ENCODE measurements at places on chromosomes 2 and 18.

- no peak for DNase-seq
Measured at GRCh38 chr2:174693344-174693743, 70.9 kb downstream of the CHRNA1 start.

DNA sequence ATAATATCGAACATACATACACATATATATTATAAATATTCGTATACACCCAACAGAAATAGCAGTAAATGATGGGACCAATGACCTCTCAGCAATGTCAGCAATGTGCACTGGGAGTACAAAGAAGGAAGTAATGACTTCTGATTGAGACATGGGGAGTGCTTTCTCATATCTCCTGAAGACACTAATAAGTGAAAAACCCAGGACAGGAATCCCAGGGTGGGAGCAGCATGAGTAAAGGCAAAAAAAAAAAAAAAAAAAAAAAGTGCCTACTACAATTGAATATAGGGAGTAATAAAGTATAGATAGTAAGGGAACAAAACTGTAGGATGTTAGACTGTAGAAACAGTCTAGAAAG, 491.3 kb downstream of the IRS1 start:
- DNase-seq, result no peak

DNA sequence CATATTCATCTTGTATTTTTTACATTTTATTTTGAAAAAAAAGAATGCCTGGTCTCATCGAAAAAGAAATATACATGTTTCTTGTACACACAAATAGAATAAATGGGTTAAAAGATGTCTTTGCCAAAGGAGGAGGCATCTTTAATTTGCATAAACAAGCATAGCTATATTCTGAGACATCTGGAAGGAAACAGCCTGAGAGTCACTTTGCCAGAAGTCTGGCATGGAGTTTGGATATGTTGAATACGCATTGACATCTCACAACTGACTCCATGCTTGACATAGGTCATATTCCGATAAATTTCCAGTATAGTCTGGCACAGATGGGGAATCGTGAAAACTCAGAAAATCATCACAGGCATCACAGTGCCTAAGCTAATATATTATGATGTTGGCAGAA, 1317.5 kb upstream of the CELF4 start:
- DNase-seq, result no peak

DNA sequence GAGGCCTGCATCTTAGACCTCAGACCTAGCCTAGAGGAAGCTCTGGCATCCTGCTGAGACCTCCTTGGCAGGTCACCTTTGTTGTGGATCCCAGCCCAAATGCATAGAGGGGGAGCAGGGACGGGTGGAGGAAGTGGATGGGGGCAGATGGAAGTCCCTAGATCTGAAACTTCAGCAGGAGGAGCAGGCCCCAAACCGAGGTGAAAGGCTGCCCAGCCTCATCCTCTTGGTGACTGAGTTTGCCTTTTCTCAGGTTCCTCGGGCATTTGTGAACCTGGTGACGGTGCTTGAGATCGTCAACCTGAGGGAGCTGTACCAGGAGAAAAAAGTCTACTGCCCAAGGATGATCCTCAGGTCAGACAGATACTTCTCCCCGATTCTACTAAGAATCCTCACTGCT, 86.3 kb downstream of the PLB1 start:
- DNase-seq, result peak; percentile 28

DNA sequence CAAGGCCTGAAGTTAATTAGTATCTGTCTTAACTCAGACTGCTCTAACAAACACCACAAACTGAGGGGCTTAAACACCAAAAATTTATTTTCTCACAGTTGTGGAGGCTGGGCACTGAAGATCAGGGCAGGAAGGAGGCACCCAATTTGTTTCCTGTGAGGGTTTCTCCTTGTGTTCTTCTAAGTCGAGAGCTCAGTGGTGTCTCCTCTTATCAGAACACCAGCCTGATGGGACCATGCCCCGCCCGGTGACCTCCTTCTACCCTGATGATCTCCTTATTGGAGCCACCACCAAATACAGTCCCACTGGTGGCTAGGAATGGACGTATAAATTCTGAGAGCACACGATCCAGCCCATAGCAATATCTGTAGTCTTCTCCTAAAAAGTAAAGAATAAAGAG, 20.5 kb downstream of the TMEM18 start:
- no peak for DNase-seq

DNA sequence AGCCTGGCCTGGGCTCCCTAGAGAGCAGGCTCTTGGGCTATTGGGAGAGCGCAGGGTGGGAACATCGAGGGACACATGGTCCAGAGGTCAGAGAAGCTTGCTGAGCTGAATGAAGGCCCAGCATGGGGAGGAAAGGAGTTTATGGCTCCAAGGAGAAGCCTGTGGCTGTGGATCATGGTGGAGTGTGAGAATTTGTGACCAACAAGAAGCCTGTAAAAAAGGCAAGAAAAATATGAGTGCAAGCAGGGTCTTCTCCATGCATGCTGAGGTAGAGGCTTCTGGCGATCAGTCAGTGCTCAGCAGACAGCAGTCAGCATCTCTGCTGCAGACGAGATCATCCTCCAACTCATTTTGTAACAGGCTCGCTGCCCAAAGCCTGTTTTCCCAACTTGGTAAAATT, 1.3 kb upstream of the SCYGR3 start:
- no peak for DNase-seq

GRCh38 chr2:71611247-71611646, 157.9 kb downstream of the DYSF start:
- DNase-seq, result peak; percentile 5

DNA sequence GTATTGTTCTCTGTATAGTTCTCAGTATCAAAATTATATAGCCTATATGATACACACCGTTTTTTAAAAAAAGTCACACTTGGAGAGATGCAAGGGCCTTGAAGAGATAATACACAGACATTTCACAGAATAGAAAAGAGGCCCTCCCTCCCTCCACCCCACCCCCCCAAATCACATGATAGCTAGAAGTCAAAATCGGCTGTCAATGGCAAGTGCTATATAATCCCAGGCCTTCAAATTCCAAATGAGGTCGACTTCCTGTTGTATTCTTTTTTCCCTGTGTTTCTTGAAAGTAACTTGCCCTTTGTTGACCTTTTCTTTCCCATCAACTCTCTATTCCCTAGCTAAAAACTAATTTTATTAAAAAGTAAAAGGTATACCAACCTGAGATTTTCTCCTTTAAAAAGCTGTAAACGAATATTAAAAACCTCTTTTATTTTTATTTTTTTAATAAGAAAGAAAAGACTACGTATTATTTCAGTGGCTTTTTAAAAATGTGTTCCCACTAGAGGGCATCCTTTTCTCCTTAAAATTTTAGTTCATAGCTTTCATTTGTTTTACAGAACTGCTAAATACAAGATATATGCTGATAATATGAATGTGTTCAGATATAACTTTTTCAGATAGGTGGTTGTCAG, 46.6 kb downstream of the KCMF1 start:
- DNase-seq, result no peak

- DNase-seq, result no peak
Measured at GRCh38 chr2:24620936-24621335, 129.9 kb downstream of the NCOA1 start.

GRCh38 chr2:128313931-128314347, 4.7 kb downstream of the HS6ST1 start:
- DNase-seq, result no peak

GRCh38 chr2:8548619-8549150, 133.2 kb upstream of the ID2 start:
- DNase-seq, result peak; percentile 30

DNA sequence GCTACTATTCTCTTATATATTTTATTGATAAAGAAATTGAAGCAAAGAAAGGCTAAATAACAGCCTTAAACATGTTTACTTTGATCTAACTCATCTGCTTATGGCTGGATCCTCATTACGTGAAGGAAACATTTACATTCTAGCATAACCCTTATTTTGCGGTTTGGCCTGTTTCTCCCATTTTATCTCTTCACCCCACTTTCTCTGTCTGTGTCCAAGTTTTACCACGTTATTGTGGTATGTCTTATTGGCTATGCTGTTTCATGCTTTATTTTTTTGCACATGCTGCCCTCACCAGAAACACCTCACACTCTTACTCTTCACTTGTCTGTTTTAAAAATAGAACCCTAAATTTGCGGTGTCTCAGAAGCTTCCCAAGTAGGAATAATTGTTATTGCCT, 78.5 kb downstream of the RPIA start:
- no peak for DNase-seq

DNA sequence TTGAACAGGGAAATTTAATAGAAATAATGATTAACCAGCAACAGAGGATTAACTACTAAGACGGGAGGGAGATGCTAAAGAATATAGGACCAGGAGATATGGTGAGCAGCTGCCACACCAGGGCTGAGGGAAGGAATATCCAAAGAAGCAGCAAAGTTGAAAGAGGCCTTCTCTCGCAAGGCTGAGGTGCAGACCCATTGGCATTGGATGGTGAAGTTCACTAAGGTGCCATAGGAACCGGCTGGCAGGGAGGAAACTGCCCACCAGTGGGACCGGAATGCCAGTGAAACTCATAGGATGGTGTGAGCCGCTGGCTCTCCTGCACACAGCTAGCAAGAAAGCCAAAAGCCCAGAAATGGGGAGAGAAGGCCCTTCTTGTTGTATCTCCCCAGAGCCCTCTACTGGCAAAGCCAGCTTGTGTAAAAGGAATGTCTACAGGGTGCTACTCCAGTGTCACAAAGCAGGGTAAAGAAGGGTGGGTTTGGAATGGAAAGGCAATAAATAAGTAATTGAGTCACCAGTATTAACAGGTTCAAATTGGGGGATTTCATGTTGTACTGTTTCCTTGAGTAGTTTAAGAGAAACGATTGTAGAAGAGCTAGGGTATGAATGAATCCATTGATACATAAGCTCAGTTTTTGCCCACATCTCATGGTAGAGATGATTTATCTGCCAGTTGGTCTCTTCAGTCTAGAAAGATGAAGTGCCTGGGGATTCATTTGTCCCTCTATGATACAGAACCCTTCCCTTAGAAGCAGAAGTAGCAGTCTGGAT, 36.0 kb downstream of the FARP2 start:
- DNase-seq, result no peak

- DNase-seq, result no peak
Measured at GRCh38 chr2:10844097-10844496, 31.5 kb upstream of the PDIA6 start.

- DNase-seq, result no peak
Measured at GRCh38 chr2:29075894-29076705, 1.8 kb upstream of the PCARE start.

- DNase-seq, result no peak
Measured at GRCh38 chr2:217263756-217264155, 403.9 kb upstream of the TNP1 start.

DNA sequence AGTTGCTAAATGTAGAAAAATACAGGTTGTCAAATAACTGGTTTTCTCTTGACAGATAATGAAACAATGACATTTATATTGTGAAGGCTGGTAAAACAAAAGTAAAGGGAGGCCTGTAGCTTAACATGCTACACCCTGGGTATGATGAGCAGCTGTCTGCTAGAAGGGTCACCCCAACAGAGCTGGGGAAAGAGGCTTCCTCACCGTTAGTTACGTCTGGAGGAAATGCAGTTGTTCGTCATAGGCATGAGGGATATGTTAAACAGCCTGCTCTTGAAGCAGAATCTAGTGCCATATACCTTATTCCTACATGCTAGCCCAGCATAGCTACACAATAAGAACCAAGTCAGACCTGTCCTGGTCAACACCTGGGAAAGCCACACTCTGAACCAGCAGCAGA, 49.9 kb downstream of the LPIN2 start:
- no peak for DNase-seq

DNA sequence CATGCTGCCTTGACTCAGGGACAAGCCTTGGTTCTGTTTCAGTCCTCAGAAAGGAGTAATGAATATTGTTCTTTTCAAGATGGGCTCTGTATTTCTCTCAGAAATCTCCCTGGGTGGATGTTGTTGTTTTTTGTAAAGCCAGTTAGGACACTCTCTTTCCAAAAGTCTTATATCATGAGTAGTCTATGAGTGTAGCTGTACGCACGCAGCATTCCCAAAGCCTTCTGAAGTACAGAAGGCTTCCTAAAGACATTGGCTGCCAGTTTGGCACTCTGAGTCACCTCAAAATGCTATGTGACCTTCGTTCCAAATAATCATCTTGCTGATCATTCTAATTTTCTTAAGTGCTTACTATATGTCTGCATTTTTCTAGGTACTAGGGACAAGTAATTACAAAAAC, 16.7 kb upstream of the GTF2A1L start:
- DNase-seq, result no peak

- no peak for DNase-seq
Measured at GRCh38 chr2:205903549-205904129, 182.3 kb downstream of the INO80D start.

DNA sequence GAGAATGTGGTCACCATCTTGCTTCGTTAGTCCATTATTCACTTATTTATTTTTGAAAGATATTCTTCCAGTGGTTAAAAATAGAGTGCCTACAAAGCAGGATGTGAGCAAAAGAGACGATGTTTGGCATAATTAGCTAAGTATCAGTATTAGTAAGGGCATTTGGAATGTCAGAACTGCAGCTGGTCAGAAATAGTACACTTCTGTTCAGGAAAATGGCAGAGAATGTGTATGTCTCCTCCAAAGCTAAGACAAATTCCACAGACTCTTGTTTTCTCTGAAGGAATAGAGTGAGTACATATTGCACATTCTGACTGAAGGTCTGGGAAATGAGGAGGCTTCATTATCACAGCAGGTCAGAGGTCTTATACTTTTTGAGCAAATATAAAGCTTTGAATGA, 209.0 kb downstream of the L3MBTL4 start:
- no peak for DNase-seq

GRCh38 chr2:99242151-99242550, 13.3 kb downstream of the LYG2 start:
- no peak for DNase-seq

GRCh38 chr2:234808907-234809306, 142.9 kb upstream of the SH3BP4 start:
- DNase-seq, result no peak

DNA sequence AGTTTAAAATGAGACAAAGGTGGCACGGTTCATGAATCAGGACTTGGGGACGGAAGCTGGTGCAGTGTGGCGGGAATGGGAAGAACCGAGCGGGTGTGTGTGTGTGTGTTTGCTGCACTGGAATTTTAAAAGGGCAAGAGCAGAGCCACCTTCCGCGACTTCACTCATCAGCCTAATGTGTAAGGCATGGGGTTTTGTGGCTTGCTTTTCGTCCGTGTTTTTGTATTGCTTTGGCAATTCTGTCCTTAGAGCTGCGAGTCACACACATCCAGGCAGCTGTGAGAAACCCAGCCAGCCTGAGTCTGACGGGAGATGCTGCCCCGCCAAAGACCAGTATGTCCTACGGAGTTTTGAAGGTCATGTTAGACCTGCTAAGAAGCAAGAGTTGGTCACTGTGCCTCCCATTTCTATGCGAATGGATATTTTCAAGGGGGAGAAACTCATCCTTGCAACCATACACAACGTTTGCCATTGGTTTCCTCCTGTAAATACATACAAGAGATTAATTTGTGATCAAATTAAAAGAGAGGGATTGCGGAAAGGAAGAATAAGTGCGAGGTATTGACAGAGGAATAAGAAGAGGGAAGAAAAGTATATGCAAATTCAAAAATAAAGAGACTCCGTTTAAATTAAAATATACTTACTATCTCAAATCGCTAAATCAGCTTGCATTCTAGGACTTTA, 665 bp upstream of the CACNB4 start:
- peak; percentile 33 for DNase-seq
